ENCODE measurements at places on chromosomes 12 and 14.

DNA sequence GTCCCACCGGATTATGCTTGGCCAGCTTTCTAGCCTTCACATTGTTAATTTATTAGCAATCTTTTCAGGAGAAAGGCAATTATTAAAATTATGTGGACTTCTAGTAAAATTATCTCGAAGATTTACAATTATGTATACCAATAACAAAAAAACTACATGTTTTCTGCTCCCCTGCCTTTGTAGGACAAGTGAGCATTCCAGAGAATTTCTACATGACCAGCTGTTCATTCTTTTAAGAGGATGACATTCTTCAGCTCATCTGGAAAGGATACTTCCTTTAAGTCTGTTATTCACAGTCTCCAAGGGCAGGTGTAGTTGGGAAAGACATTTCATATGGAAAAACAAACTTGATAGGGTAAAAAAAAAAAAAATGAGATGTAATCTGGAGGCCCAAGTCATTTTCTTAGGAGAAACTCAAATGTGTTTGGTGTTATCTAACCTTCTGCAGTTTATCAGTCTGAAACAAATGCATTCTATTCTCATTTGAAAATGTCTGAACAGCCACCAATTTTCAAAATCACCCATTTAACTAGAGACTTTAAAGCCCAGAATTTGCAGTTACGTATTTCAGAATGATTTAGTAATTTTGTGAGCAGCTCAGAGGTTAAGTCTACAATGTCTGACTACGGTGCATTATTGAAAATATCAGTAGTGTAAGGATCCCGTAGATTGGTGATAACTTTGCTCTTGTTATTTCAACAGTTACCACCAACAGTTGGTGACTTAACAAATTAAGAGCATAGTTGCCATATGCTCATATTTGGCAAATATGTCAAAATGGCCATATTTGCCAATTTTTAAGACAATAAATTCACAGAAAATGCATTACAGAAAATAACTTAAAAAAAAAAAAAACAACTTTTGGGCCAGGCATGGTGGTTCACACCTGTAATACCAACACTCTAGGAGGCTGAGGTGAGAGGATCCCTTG, 1.8 kb upstream of the PHLDA1 start:
- no peak for DNase-seq

DNA sequence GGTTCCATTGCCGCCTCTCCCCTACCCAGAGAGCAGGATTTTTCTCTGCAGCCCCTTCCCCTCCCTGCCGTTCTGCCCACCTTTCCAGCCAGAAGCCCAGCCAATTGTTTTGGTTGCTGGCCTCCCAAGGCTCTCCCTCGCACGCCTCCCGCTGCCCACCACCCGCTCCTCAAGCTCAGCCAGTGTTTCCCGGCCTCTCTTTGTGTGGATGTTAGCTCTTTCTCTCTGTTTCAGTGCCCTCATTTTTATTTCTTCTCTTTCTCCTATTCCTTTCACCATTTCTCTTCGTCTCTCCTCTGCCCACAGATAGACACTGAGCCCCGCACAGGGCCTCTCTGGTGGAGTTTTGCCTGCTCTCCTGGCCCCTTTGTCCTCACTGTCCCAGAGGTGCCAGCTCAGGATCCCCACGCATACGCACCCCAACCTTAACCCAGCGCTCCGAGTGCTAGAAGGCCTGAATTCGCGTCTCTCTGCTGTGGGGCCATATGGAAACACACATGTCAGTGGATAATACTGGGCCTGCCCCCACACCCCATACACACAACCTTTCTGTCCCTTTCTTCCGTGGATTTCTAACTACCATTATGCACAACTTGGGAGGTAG, 54.9 kb downstream of the SMUG1 start:
- DNase-seq = no peak

GRCh38 chr12:720231-720941, 32.0 kb upstream of the WNK1 start:
- no peak for DNase-seq

DNA sequence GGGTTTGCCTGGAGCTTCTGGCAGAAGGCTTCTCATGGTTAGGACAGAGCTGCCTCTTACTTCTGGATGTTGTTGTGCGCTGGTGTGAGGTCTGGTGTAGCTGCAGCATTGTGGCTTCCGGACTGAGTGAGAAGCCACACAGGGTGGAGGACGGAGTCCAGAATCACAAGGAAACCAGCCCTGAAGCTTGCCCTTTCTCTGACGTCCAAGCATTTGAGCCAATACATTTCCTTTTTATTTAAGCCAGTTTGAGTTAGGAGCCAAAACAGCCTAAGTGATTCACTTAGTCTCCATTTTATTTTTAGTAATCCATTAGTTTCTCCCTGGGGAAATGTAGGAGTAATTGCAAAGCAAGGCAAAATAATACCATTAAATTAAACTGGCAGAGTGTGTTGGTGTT, 402.4 kb upstream of the RGS6 start:
- no peak for DNase-seq

- DNase-seq = no peak
Measured at GRCh38 chr12:60451457-60451856, 855.6 kb downstream of the SLC16A7 start.

DNA sequence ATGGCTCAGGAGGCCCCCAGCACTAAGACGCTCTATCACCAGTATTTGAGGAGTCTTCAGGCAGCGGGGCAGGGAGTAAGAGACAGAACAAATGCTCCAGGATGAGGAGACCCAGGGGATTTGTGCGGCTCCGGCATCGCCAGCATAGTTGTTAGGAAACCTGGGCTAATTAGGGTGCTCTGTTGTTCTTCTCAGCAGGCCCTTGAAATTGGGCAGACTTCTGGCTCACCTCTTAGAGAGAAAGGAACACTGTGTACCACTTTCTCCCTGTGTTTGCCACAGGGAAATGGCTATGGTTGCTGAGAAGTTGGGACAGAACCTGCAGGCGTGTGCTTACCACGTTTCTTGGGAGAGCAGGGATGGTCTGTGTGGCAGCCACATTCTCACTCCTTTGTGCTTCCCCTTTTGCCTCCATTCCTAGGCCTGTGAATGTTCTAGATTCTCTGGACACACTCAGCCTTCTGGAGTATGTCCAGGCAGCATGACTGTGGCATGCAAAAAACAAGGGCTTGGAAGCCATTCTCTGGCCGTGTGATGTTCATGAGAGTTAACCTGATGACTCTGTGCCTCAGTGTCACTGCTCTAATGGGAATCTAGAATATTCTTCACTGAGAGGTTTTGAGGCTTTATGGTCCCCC, 109.0 kb downstream of the CHST11 start:
- DNase-seq = no peak

- no peak for DNase-seq
Measured at GRCh38 chr12:19440916-19441315, 1.6 kb downstream of the AEBP2 start.

GRCh38 chr12:128992116-128992515, 138.8 kb downstream of the GLT1D1 start:
- DNase-seq = no peak

GRCh38 chr12:30990776-30991175, 64.2 kb downstream of the TSPAN11 start:
- DNase-seq = no peak

DNA sequence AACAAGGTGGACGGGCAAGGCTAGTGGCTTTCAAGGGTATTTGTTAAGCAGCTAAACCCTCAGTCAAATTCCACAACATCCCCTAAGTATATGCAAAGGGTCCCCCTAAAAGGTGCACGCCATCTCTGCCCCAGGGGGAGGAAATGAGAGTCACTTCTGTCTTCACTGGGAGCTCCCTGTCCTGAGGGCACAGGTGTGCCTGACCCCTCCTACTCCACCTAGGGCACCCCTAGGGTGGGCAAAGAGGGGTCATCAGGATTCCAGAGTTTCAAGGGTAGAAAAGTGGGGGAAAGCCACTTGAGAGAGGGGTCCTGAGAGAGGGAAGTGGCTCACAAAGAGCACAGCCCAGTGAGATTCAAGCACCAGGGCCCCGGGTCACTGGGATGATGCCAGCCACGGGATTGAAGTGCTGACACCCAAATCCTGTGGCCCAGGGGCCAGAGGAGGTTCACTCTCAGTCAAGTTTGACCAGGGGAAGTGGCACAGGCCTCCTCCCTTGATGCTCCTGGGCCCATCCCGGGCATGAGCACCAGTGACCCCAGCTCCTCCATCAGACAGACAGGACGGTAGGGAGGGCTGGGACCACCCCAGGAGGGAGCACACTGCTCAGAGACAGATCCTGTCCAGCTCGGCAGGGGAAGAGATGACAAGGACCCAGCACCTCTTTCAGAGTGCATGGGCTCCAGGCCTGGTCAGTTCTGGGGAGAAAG, 82.3 kb upstream of the BCL11B start:
- no peak for DNase-seq

DNA sequence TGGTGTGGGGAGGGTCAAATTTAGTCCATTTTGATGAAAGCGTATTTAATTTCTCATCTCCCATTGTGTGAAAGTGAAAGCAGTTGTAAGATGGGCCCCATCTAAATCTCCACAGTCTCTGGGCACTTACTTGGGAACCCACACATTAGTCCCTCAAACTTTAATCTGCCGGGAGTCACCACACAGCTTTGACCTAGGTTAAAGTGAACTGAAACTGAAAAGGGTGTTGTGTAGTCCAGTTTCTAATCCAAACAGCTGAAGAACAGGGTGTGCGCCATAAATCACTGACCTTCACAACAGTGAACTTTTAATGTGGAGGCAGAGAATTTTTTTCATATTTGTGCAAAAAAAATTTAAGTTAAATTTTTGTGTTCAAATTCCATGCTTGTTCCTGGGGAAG, 48.4 kb upstream of the PTPRO start:
- no peak for DNase-seq

GRCh38 chr12:17016116-17016864, 410.3 kb upstream of the LMO3 start:
- no peak for DNase-seq

DNA sequence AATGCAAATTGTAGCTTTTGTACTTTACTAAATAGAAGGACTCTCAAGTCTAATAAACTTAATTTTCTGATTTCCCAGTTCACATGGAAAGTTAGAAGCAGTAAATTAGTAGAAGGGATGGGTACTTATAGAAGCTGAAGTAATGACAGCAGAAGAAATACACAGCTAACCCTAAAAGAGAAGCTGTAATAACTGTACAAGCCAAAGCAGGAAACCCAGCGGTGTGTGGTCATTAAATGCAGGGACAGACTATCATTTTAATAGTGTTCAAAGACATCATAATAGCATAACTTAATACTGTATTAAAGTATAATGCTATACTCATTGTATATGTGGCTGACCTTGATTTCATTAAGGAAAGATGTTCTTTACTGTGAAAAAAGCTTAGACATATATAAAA, 74.9 kb downstream of the PCNX1 start:
- DNase-seq = no peak

DNA sequence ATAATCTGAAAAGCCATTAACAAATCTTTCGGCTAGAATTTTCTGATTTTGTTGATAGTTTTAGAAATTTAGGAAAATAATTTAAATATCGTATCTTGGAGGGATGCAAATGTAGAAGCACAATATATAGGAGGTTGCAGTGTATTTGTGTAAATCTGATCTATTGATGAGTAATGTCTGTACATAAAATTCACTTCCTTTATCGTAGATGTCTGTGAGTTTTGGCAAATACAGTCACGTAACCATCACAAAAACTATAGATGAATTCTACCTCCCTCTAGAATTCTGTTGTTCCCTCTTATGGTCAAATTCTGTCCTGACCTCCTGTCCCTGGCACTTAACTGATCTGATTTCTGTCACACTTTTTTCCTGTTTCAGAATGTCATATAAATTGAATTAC, 151.8 kb downstream of the FUT8 start:
- no peak for DNase-seq

GRCh38 chr12:91383099-91383498, 200.5 kb upstream of the DCN start:
- no peak for DNase-seq

DNA sequence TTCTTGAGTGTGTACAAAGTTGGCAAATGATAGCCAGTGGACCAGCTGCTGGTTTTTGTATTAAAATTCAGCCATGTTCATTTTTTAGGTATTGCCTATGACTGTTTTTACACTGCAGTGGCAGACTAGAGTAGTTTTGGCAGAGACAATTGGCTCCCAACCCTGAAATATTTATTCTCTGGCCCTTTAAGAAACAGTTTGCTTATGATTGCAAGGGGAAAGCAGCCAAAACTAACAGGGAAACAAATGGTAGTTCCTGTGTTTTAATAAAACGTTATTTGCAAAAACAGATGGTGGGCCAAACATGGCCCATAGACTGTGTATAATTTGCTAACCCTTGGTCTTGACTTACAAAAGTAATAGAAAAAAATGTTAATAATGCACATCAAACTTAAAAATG, 110.2 kb downstream of the ALX1 start:
- no peak for DNase-seq

- no peak for DNase-seq
Measured at GRCh38 chr12:44653861-44654527, 222.1 kb downstream of the NELL2 start.

- DNase-seq = no peak
Measured at GRCh38 chr14:92473261-92473968, 40.2 kb upstream of the RIN3 start.

- DNase-seq = no peak
Measured at GRCh38 chr14:23349156-23349845, 3.4 kb downstream of the SLC22A17 start.

GRCh38 chr12:106492857-106493256, 89.9 kb upstream of the RFX4 start:
- no peak for DNase-seq

DNA sequence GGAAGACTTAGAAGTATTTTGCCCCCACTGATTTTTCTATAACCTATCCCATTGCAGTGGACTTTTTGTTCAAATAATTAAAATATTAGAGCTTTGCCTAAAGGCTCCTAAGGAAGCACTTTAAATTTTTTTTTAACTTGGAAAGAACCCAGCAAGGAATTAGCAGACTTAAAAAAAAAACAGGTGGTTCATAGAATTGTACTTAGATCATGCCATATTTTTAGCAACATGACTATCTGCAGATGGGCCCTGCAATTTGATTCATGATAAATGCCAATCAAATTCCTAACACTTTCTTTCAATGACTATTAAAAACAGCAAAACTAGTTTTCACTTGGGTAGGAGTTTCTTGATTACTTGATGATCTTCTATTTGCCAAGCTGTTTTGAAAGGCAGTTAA, 11.5 kb downstream of the ADAMTS20 start:
- no peak for DNase-seq

- no peak for DNase-seq
Measured at GRCh38 chr14:52219488-52220084, 47.9 kb upstream of the PTGDR start.

- DNase-seq = no peak
Measured at GRCh38 chr12:3362737-3363136, 128.3 kb upstream of the PRMT8 start.
